ENCODE measurements at places on chromosomes 12 and 14.

DNA sequence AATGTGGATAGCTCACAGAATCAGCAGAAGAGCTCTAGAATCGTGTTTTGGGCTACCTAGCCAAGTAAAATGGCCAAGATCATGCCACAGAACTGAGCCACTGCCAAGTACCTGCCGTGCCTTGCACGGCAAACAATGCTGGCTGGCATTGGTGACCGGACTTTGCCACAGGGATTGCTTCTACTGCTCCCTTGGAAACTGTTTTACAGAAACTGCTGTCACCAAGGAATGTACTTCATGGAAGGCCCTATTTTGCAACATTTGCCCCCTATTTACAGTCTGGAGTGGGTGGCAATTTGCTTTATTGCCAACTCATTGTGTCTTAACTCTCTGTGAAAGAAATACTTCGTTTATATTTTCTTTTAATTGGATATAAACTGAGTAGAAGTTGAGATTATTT lies 49.0 kb downstream of the BORCS5 start:
- no peak for DNase-seq

GRCh38 chr14:51087031-51087441 lies 7.9 kb downstream of the TRIM9 start:
- DNase-seq, result no peak

GRCh38 chr12:46657453-46658411 lies 168.1 kb downstream of the SLC38A4 start:
- no peak for DNase-seq

DNA sequence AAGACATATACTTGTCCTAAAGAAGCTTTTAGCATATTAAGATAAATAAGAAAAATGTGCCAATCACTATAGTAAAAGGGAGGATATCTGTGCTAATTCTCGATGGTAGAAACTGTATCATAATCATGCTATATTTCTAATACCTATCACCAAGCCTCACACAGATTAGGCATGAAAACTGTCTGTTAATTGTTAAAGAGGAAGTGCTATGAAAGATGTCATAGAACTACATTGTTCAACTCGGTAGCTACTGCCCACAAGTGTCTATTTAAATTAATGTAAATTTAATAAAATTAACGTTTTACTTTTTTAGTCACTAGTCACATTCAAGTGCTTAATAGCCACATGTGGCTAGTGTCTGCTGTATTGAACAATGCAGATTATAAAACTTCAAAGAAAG lies 77.5 kb upstream of the KICS2 start:
- DNase-seq, result no peak

GRCh38 chr14:76546426-76547221 lies 170.7 kb downstream of the ESRRB start:
- peak; percentile 9 for DNase-seq

DNA sequence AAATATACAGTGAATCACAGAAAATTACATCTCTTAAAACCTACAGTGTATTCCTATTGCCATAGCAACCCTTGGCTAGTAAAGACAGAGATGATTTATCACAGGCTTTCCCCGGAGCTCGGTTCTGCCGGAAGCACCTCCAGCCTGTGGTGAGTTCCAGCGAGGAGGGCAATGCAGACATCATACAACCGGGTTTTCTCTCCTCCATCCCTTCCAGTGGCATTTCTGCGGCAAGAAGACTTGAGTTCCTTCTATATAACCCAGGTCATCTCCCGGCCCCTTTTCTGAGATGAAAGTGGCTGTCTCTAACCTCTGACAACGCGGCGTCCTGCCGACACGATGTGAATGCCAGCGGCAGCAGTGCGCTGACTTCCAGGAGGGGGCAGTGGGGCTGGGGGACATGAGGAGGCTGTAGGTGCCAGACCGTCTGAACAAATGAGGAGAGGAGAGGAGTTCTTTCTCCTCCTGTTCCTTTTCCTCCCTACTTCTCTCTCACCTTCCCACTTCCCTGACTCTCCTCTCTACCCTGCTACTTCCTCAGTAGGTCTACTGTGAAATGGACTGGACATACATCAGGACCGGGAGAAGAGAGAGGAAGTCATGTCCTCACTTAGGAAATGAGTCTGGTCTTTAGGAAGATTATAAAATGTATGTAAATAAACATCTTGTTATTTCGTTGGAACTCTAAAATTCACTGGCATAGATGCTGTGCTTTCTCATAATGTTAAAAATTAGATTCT lies 68.6 kb upstream of the MAX start:
- peak; percentile 64 for DNase-seq

GRCh38 chr12:104638218-104638850 lies 181.6 kb downstream of the CHST11 start:
- no peak for DNase-seq

DNA sequence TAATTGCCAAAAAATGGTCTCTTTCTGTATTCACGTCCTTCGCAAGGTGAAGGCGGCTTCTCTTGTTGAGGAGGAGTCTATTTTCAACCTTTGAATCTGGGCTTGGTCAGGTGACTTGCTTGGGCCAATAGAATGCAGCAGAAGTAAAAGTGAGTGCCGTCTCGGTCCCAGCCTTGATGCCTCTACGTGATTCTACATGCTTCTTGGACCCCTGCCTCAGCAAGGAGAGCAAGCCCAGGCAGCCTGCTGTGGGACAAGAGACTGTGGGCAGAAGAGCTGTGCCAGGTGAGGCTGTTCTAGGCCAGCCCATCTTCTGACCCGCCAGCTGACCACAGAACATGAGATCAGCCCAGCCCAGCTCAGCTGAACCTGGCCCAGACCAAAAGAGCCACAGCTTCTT lies 39.1 kb upstream of the CCDC63 start:
- DNase-seq, result no peak

DNA sequence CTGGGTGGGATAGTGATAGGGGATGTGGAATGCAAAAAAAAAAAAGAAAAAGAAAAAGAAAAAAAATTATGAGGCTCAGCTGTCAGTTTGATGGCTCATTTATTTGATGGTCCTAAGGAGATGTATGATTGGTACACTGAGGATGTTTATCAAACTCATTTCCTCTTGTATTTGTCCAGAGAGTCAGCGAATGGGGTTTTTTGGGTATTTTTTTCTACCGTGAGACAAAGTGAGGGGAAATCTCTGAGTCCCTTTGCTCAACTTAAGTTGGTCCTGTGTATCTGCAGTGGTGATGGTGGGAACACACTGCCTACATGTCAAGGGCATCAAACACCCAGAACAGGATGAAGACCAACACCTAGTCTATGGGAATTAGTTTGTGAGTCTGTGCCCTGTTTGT lies 176.9 kb upstream of the HIF1A start:
- DNase-seq, result no peak
